T-cell (primary cell): ENCODE measurements at places on chromosomes 13 and 19. TPM values are rescaled to one million over a fixed set of nuclear protein-coding genes. Genes with fewer than 3 reads are reported as not detected.

DNA sequence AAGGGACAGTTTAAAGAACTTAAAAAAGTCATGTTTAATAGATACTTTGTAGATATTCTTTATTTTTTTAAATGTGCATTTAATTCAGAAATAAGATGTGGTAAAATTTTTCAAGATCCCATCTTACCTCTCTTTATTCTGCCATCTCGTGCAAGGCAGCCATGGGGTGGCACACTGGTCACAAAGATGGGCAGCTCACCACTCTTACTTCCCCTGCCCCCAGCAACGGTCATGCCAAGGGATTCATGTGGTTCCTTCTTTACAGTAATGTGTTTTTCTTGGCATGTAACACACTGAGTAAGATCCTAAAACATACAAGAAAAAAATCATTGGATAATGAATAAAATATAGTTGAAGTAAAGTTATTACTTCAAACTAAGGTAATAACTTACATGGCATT, 64.2 kb downstream of the LNX2 start:
- peaks cover 24% of the 10 kb centered on the region for H3K36me3 ChIP-seq
- no peak for DNase-seq
- H3K4me3 ChIP-seq: no peak overlapping the region

DNA sequence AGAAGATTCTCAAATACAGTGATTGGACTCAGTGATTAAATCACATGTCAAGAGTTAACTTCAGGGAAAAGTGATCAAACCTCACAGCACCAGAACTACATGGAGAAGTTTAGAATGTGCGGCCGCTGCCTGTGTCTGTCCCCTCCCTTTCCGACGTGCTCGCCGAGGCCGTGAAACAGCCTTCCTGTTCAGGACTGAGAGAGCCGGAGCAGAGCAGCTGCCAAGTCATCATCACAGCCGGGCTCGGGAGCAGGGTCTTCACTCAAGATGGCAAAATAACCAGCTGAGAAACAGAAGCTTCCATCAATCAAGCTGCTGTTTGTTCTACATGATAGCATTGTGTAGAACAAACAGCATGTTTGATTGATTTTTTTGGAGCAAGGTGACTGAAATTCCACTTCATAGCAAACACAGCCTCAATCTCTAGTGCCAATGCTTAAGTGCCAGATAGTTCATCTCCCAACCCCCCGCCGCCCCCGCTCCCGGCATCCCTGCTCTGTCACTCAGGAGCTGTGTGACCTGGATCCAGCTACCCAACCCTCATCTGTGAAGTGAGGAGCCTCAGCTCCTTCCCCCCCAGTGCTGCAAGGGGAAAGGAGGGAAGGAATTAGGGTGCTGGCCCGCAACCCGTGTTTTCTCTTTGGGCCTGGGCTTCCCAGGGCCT, 70.6 kb downstream of the HSPH1 start:
- DNase-seq: no peak
- H3K27me3 ChIP-seq: no peaks in the 10 kb centered on the region
- no peak overlapping the region for H3K27ac ChIP-seq
- H3K36me3 ChIP-seq: no peaks in the 10 kb centered on the region
- no peak overlapping the region for H3K4me3 ChIP-seq
- no peaks in the 10 kb centered on the region for H3K4me1 ChIP-seq

DNA sequence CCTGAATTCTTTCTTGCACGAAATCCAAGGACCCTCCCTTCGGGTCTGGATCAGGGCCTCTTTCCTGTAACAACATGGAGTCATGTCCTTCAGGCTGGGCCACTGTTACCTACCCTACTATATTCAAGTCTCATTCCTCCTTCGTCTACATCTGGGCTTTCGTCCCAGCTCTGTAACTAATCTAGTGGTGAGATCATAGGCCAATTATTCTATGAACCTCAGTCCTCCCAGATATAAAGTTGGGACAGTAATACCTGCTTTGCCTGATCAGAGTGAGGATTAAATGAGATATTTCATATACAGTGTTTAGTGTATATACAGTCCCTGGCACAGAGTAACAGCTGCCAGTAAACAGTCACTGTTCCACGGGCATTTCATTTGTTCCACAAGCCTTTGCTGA, 48.3 kb upstream of the ATP12A start:
- no peak overlapping the region for H3K4me3 ChIP-seq
- H3K27ac ChIP-seq: no peak overlapping the region
- peaks cover 2% of the 10 kb centered on the region for H3K4me1 ChIP-seq
- no peak for DNase-seq

- no peak overlapping the region for H3K4me3 ChIP-seq
- no peak for DNase-seq
- H3K27ac ChIP-seq: no peak overlapping the region
- no peaks in the 10 kb centered on the region for H3K4me1 ChIP-seq
- H3K27me3 ChIP-seq: no peaks in the 10 kb centered on the region
- H3K36me3 ChIP-seq: no peaks in the 10 kb centered on the region
Measured at GRCh38 chr13:31982540-31982939, 49.0 kb upstream of the FRY start.

The C19orf85 gene
- total RNA-seq: not detected

- peak overlapping the region; percentile 95 for H3K27ac ChIP-seq
- peak; percentile 22 for DNase-seq
- peaks cover 26% of the 10 kb centered on the region for H3K4me1 ChIP-seq
- peak overlapping the region; percentile 68 for H3K4me3 ChIP-seq
- H3K27me3 ChIP-seq: no peaks in the 10 kb centered on the region
Measured at GRCh38 chr19:17846146-17846545, 1.6 kb downstream of the JAK3 start.

- DNase-seq: no peak
- no peak overlapping the region for H3K4me3 ChIP-seq
- no peaks in the 10 kb centered on the region for H3K36me3 ChIP-seq
- H3K27ac ChIP-seq: no peak overlapping the region
Measured at GRCh38 chr13:31433746-31434145, 234.0 kb downstream of the B3GLCT start.

DNA sequence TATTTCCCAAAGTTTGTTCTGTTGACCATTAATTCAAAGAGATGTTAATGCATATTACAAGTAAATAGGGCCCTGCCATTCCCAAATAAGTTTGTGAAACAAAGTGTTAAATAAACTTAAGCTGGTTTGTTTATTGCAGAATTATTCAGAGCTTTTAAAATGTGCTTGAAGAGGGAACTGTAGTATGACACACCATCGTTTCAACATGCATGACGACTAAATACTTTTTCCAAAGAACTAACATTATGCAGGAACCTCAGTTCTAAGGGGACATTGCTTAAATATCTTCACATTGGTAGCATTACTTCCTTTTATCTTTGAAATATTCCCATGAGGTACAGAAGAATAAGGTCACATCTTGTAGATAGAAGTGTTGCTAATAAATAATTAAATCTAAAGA, 14.6 kb downstream of the LHFPL6 start:
- no peaks in the 10 kb centered on the region for H3K36me3 ChIP-seq
- no peak for DNase-seq
- H3K27ac ChIP-seq: no peak overlapping the region
- no peaks in the 10 kb centered on the region for H3K4me1 ChIP-seq

The FAM124A gene
- not detected for total RNA-seq

The SELENOV gene
- not detected for total RNA-seq

GRCh38 chr19:13120817-13121216, 2.8 kb downstream of the NACC1 start:
- H3K4me3 ChIP-seq: peak overlapping the region; percentile 3
- H3K36me3 ChIP-seq: peaks cover 2% of the 10 kb centered on the region
- no peak for DNase-seq
- H3K4me1 ChIP-seq: peaks cover 12% of the 10 kb centered on the region
- no peaks in the 10 kb centered on the region for H3K27me3 ChIP-seq

DNA sequence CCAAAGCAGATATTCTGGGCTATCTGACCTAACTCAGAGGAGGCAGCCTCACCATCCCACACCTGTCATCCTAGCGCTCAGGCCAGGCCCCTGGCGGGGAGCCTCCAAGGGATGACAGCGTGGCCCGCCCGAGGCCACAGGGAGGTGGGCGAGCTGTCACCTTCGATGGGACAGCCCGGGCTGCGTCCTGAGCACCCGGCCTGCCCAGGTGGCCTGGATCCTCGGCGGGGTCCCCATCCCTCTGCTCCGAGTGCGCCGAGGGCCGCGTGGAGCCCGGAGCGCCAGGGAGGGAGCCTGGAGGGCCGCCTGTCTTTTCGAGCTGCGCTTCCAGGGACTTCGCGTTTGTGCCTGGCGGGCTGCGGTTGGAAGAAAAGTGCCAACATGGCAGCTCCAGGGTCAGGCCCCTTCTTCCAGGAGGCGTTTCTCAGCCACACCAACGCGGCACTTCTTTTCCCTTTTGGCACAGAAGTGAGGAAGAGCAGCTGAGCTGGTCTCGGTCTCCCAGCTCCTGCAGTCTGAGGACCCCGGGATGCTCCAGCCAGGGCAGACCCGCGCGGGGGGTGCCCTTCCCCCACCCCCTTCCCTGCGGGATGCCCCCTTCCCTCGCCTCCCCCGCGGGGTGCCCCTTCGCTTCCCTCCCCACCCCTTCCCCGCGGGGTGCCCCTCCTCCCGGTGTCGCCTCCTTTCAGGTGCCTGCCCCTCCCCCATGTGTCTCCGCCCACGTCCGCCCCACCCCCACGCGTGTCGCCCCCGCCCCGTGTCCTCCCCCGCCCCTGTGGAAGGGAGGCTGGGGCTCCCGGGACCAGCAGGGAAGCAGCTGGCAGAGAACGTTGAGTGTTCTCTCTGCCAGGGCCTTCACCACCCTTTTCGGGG, 42.3 kb downstream of the GJA3 start:
- H3K4me3 ChIP-seq: peak overlapping the region; percentile 73
- H3K27me3 ChIP-seq: no peaks in the 10 kb centered on the region
- H3K4me1 ChIP-seq: peaks cover 30% of the 10 kb centered on the region
- no peaks in the 10 kb centered on the region for H3K36me3 ChIP-seq
- H3K27ac ChIP-seq: peak overlapping the region; percentile 78

- no peaks in the 10 kb centered on the region for H3K36me3 ChIP-seq
- peaks cover 8% of the 10 kb centered on the region for H3K4me1 ChIP-seq
- H3K4me3 ChIP-seq: no peak overlapping the region
- peaks cover 4% of the 10 kb centered on the region for H3K27me3 ChIP-seq
Measured at GRCh38 chr13:44302233-44302632, 71.4 kb upstream of the SERP2 start.

DNA sequence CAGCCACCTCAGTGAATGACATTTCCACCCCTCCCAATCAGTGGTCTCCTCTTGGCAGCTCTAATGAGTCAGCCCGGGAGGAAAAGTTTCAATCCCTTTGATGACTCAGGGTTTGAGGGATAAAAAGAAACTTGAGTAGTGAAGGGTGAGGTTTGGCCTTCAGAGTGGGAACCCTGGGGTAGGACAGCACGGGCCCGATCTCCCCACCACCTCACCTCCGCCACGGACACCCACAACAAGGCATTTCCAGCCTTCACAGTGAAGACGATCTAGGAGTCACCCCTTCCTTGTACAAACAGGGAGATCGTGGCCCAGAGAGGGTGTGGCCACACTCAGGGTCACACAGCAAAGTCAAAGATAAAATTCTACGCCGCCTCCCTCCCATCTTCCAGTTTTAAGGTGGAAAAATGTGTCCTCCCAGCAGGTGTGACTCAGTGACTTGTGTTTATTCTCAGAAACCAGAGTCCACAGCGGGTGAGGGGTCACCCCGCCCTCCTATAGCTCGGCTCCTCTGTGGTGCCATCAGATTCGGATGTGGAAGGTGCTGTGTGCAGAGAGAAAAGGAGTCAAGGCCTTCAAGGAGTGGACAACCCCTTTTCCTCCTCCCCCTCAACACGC, 12.3 kb downstream of the CIB3 start:
- no peaks in the 10 kb centered on the region for H3K27me3 ChIP-seq
- no peaks in the 10 kb centered on the region for H3K4me1 ChIP-seq
- no peak overlapping the region for H3K27ac ChIP-seq
- no peak overlapping the region for H3K4me3 ChIP-seq
- H3K36me3 ChIP-seq: peaks cover 3% of the 10 kb centered on the region

DNA sequence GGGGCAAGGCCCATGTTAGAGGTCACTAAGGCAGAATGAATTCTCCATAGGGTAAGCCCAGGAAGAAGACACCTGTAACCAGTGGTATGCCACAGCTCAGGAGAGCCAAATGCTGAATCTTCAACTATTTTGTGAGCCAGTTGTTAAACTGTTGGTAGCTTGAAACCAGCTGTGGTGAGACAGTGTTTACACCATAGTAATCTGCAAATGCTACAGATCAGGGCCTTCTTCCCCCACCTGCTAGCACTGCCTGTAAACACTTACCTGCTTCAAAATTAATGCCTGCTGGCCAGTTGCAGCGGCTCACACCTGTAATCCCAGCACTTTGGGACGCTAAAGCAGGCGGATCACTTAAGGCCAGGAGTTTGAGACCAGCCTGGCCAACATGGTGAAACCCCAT, 12.1 kb downstream of the FBXL12 start:
- no peaks in the 10 kb centered on the region for H3K27me3 ChIP-seq
- peak overlapping the region; percentile 70 for H3K27ac ChIP-seq
- no peak overlapping the region for H3K4me3 ChIP-seq
- DNase-seq: no peak
- H3K4me1 ChIP-seq: peaks cover 55% of the 10 kb centered on the region

GRCh38 chr13:65789815-65790214, 1440.3 kb downstream of the PCDH9 start:
- H3K4me1 ChIP-seq: no peaks in the 10 kb centered on the region
- no peaks in the 10 kb centered on the region for H3K27me3 ChIP-seq
- no peak overlapping the region for H3K27ac ChIP-seq
- no peak for DNase-seq
